ENCODE measurements at places on chromosomes 13 and 19.

DNA sequence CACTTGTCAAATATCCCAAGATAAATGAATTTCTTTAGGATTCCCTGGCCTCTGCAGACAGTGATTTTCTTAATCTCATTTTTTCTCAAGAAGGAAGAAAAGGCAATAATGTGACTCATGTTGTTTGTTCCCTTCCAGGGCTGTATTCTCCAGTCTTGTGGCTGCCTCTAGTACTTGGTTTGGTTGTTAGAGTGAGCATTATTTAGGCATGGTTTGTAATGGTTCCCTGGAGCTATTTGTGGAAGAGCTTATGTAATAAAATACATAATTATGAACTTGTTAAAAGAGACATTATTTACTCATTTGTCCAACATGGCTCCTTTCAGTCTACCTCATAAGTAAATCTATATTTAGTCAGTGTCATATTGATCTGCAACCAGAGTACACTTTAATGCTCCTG is 270.4 kb downstream of the DCT start:
- DNase-seq, result no peak

GRCh38 chr19:4081441-4082129 is 14.9 kb upstream of the ZBTB7A start:
- no peak for DNase-seq

- DNase-seq, result no peak
Observed at GRCh38 chr13:30551189-30551588, 66.5 kb upstream of the USPL1 start.

DNA sequence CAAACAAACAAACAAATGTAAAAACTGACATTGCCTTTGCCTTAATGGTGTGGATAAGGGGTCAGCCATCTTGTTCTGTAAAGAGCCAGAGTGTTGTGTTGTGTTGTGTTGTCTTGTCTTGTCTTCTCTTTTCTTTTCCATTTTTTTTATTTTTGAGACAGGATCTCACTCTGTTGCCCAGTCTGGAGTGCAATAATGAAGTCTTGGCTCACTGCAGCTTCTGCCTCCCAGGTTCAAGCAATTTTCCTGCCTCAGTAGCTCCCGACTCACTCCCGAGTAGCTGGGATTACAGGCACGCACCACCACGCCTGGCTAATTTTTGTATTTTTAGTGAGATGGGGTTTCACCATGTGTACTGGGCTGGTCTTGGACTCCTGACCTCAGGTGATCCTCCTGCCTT is 27.8 kb downstream of the TIMM13 start:
- DNase-seq, result no peak

- no peak for DNase-seq
Observed at GRCh38 chr13:23632741-23633140, 62.5 kb downstream of the TNFRSF19 start.

DNA sequence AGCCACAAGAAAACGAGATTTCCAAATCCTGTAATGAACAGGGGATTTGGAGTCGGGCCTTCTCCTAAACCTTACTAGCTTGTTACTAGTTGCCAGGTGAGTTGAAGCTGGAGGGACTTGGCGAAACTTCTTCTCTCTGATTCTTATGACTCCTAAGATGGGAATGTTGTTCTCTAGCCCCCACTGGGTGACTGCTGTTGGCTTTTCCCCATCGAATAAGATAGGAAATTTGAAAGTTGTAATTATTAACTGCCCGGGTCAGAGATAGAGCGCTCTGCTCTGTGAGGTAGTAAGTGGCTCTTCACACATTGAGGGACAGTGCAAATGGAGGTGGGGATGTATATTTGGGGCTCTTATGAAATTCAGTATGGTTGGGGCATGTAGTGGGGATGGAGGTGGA is 111.2 kb upstream of the MBNL2 start:
- no peak for DNase-seq

DNA sequence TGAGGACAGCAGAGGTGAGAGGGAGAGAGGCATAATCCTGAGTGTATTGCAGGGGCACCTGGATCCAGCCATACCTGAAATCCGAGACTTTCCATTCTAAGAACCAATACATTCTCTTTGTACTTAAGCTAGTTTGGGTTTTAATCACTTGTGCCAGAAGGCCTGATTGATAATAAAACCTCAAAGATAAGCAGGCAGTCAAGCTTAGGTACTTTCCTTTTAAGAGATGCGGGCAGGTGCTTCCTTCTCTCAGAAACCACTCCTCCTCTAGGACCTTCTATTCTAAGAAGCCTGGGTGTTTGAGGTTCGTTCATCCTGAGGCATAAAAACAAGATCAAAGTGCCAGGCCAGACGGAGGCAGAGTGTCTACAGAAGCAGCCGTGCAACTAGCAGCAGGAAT is 22.2 kb downstream of the FAM187B start:
- no peak for DNase-seq

DNA sequence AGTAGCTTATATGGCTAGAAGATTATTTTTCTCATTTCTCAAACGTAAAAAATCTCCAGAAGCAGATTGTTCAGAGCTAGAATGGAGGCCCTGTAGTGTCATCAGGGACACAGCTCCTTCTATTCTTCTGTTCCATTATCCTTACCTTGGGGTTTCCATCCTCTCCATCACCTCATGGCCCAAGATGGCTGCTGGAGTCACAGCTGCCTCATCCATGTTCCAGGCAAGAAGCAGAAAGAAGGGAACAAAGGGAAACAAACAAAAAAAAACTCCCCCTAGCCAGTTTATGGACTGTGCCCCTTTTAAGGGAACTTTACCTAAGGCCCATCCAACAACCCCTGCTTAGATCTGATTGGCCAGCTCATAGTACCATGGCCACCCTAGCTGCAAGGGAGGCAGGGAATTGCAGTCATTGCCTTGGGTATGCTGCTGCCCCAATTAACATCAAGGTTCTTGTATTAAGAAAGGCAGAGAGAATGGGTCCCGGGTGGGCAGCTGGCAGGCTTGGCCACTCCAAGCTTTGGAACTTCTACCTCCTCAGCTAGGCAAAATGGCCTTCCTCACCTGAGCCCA is 15.7 kb downstream of the CEACAM16 start:
- no peak for DNase-seq

- DNase-seq, result no peak
Observed at GRCh38 chr19:36604656-36605100, 435 bp upstream of the ZNF382 start.

DNA sequence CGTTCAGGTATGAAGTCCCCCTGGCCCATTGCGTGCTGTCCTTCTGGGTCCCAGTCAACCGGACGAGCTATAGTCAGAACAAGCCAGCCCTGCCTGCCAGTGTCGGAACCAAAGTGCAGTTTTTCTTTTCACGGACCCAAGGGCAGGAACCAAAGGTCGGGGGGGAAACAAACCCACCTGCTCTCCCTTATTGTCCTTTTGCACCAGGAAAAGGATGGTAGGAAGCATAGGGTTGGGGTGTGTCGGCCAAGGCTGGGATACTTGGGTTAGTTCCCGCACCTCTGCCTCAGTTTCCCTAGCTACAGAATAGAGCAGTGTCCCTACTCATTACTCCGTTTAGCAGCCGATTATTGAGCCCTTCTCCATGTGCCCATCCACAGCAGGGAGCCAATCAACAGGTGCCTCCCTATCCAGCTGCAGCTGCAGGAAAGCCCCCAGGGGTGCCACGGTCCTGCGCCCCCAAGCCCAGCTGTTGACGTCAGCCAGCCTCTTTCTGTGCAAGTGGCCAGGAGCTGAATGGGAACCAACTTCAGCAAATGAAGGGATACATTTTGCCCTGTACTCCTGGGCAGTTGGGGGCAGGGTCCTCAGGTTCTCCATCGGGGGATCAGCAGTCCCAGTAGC is 9.4 kb upstream of the SLC25A42 start:
- DNase-seq, result no peak

Data from SHP77 (cell line).